Stimulated activated CD4-positive, alpha-beta T cell treated with anti-CD3 and anti-CD28 coated beads, Interleukin-2, amount 100 ng/mL, for 4 hours (primary cell): ENCODE measurements at places on chromosomes 5 and 9.
A peak's percentile ranks its signal among the peaks of the same experiment; 100 is the strongest.

GRCh38 chr9:23380821-23381220 lies 445.2 kb downstream of the ELAVL2 start:
- DNase-seq, result no peak

- DNase-seq, result no peak
Observed at GRCh38 chr9:115379719-115380118, 261.8 kb upstream of the TNC start.

GRCh38 chr9:105114318-105114717 lies 130.1 kb upstream of the SLC44A1 start:
- no peak for DNase-seq

- DNase-seq, result no peak
Observed at GRCh38 chr9:16266648-16267276, 603.7 kb downstream of the BNC2 start.

DNA sequence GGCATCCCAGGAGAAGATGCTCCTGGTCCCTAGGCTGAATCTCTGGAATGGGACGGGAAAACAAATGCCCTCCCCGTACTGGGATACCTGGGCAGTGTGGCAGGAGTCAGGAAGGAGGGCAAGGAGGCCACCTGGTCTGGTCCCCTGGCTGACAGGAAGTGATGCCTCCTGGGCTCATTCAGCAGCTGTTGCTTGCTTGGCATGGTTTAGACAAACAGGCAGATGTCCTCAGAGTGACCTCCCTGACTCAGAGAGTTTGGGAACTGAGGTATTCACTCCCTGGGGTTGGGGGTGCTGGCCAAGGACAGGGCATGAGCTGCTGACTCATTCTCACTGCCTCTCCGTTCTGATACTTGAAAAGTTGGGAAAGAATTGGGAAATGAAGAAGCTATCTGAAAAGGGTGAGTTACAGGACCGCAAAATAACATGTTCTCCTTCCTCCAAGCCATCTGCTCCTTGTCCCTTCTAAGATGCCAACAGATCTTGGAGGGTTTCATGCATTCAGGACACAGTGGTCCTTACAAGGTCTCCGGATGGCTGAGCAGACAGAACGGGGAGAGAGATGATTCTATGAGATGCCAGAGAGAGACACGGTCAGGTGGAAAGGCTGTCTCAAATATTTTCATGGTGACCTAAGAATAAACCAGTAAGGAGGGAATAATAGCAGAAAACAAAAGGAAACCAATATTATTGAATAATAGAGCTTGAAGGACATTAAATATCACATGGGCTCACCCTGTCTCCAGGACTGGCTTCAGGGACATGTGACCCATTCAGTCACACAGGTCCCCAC lies 534.5 kb downstream of the BNC2 start:
- no peak for DNase-seq

DNA sequence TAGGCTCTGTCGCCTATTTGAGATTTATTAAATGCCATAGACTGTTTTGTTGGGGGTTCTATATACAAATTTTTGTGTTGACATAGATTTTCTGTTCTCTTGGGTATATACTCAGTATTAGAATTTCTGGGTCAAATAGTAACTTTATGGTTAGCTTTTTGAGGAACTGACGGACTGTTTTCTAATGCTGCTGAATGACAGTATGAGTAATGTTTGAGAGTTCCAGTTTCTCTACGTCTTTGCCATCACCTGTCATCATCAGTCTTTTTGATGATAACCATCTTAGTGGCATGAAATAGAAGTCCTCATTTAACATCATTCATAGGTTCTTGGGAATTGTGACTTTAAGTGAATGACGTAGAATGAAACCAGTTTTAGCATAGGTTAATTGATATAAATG lies 60.1 kb downstream of the CCDC171 start:
- DNase-seq, result no peak

GRCh38 chr9:134968823-134969090 lies 51.0 kb upstream of the FCN1 start:
- DNase-seq, result no peak

GRCh38 chr5:19713740-19714139 lies 274.3 kb downstream of the CDH18 start:
- DNase-seq, result no peak

DNA sequence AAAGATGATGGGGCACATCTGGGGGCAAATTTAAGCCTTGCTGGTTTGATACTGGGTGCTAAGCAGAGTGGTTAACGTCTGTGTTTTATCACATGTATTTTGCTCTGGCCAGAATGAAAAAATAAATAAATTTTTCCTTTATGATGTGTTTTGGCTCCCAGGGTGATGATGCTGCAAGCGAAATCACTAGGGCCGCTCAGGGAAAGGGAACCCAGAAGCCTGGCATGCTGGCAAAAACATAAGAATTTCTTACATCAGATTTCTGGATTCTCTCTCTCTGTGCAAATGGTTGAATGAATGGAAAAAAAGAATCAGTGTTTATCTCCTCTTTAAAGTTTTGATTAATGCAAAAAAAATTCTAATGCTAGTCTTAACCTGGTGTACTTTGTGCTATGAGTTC lies 1975.2 kb upstream of the C9orf72 start:
- no peak for DNase-seq

GRCh38 chr5:169997798-169998197 lies 17.5 kb upstream of the INSYN2B start:
- no peak for DNase-seq

DNA sequence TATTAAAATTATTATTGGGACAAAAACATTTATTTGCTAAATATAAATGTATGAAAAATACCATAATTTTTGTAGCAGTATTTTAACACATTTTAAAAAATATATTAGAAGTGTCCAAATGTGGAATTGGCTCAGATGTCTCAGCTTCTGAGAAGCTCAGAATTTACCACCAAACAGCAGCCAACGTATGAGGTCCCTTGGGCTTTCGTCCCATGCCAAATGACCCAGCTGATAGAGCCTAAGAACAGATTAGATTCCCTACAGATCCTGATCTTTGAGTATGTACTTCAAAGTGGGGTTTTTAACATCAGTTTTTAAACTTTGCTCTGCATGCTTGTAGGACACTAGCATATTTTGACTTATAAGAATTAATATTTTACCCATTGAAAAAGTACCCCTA lies 77.3 kb upstream of the RPS23 start:
- no peak for DNase-seq

DNA sequence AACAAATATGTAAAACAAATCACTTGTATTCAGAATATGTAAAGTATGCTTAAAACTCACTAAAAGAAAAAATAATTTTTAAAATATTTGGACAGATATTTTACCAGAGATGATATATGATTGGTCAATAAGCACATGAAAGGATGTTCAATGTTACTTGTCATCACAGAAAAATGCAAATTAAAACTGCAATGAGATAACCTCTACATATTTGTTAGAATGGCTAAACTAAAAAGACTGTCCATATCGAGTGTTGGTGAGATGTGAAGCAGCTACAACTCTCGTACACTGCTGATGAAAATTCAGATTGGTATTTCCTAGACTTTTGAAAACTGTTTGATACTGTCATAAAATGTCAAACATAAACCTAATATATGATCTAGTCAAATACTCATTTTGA lies 685.1 kb downstream of the DTWD2 start:
- no peak for DNase-seq

GRCh38 chr5:158679221-158679641 lies 420.5 kb downstream of the EBF1 start:
- DNase-seq, result no peak

DNA sequence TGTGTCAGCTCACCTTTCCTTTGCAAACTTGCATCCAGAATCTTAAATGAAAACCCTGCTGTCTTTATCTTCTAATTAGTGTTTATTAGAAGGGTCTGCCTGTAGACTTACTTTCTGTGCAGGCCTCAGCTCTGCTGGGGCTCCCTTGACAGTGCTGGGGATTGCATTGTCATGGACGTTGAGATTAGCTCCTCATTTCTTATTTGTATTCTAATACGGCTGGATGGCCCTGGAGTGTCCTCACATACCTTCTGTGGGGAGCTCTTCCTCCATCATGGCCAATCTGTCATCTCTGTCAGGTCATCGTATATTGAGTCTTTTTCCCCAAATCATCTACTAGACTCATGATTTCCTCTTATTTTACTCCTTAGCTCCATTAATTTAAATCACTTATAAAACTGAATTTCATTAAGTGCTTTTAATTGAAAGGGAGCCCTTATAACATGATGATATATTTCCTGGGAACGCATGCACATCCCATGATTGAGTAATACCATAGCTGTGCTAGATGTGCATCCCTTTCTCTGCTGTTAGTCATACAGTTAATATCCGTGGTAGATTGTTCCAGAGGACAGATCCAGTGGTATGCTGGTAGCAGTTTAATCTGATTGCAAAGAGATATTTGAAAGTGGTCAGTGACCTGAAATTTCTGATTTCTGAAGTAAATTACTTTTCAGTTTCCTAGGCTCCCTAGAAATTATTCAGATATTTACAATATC lies 61.6 kb downstream of the ICE1 start:
- no peak for DNase-seq

- DNase-seq, result no peak
Observed at GRCh38 chr5:95068289-95068910, 216.5 kb downstream of the MCTP1 start.

DNA sequence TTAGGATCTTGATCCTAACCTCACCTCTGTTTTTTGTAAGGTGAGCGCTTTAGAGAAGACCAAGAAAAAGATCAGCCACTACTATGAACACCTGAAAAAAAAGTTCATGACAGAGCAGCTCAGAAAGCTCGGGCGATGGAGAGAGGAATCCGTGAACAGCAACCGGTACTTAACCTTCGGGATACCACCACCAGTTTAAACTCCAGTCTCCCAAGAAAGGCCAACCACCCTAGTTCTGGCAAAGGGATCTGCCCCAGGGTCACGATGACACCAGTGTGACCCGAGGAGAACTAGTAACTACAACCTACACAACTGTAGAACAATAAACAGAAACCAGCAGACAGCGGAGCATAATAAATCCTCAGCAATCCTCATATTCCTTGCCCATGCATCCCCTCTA lies 8.5 kb downstream of the C5orf52 start:
- DNase-seq, result no peak

- DNase-seq, result no peak
Observed at GRCh38 chr5:142881784-142882126, 111.6 kb downstream of the ARHGAP26 start.

GRCh38 chr5:58090704-58091103 lies 369.2 kb downstream of the PLK2 start:
- no peak for DNase-seq

DNA sequence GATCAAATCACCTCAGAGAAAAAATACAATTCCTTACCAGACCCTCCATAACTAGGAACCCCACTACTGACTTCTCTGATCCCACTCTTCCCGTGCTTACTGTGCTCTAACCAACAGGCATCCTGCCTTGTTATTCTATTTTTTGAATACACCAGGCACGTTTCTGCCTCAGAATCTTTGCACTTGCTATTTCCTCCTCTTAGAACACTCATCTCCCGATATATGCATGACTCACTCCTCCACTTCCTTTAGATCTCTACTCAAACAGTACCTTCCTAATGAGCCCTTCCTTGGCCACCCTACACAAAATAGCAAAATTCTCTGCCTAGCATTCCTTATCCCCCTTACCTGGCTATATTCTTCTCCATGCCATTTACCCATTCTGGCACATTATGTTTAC lies 43.9 kb downstream of the MAPKAP1 start:
- DNase-seq, result no peak

- no peak for DNase-seq
Observed at GRCh38 chr5:35199886-35200285, 30.4 kb downstream of the PRLR start.

- DNase-seq, result peak; percentile 24
Observed at GRCh38 chr5:14946815-14947620, 75.4 kb upstream of the ANKH start.

DNA sequence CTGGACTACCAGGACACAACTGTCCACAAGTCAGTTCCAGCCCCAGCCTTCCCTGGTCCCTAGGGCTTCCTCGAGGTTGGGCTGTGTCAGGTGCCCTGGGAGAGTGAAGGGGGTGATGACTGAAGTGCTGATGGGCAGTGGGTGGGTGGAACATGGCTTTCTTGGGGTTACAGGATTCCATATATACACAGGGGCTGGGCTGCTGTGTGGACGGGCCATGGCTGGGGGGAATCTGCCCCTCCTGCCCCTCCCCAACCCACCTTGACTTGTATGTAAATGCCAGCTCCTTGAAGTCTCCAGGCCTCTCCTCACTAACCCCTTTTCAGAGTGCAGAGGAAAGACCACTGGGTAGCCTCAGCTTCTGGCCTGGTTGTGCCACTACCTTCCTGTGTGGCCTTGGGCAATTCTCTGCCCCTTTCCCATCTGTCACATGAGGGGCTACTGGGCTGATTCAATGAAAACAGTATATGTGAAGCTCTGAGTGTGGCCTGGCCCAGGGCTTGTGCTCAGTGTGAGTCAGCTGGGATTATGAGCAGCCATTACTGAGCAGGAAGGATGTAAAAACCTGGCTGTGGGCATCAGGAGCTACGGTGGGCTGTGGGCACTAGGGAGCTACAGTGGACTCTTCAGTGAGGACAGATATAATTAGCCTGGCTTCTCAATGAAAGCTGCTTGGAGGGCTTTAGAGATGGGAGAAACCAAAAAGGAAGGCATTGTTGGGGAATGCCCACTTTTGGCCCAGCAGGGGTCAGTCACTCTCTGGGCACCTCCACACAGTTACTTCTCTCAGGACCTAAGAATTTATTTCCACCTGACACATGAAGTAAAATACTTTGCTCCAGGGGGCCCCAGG lies 23.3 kb downstream of the PITX1 start:
- no peak for DNase-seq

DNA sequence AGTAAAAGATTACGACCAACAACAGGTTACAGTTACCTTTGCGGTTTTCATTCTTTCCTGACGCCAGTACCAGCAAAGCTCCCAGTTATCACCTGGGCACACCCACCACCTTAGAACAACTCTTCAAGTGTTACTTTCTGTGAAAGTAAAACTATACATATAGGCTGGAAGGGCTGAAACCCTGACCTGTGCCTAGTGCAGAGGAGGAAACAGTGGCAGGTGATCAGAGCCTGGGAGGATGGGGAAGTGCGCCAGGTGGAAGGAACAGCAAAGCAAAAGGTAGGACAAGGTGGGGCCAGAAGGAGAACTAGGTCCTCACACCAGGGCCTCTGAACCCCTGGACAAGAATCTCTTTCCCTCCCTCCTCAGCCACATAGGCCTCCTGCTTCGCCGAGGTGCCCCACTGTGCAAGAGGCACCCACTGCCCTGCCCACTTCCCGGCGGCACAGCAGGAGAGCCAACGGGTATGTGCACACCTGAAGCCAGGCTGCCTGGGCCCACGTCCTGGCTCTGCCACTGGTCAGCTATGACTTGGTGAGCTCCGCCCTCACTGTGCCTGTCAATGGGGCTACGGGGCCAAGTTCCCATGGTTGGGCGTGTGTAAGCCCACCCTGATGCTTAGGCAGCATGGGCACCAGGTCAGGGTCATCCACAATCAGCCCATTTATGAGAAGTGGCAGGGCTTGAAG lies 26.9 kb downstream of the BICD2 start:
- DNase-seq, result no peak
